LoVo (cell line): ENCODE measurements at places on chromosomes 7 and 10.

- DNase-seq: peak; percentile 56
Observed at GRCh38 chr7:149690688-149691446, 82.5 kb downstream of the ZNF467 start.

DNA sequence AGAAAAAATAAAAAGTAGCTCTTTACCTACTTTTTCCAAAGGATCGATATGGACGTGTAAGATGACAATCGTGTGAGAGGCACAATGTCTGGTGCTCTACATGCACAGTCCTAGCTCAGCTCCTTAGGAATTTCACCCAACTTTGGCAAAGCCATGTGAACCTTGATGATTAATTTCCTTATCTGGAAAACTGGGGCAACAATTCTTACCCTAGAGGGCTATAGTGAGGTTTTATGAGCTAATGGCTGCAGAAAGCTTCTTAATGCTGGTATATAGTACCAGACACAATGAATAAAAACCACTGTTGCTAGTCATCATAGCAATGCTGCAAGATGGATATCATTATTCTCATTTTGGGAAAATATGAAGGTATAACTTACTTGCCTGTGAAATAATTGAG lies 202.7 kb downstream of the PARD3 start:
- no peak for DNase-seq

DNA sequence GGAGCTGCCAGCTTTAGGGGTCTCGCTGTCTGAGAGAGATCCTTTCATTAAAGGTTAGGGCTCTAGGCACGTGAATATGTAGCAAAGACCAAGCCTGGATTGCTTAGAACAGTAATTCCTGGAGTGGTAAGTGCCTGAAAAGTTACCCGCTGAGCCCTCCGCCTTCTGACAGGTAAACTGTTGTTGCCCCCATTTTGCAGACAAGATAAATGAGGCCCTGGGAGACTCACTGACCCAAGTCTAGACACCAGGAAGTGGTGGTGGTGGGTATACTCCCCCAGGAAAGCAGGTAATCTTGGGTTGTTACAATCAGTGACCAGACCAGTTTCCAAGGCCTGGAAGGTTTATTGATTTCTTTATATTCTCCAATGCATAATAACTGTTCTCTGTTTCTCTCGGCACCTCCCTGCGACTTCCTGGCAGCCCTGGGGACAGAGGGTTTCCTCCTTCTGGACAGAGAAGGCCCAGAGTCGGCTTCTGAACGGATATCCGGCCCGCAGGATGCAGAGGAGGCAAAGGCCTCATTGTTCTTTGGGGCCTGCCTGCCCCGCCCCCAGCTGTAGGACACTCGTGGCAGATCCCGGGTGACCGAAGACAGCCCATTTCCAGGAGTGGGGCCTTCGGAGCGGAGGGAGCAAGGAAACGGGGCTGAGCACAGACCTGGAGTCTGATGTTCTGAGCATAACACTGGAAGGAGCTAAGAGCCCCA lies 1.3 kb upstream of the GRK5 start:
- peak; percentile 23 for DNase-seq

DNA sequence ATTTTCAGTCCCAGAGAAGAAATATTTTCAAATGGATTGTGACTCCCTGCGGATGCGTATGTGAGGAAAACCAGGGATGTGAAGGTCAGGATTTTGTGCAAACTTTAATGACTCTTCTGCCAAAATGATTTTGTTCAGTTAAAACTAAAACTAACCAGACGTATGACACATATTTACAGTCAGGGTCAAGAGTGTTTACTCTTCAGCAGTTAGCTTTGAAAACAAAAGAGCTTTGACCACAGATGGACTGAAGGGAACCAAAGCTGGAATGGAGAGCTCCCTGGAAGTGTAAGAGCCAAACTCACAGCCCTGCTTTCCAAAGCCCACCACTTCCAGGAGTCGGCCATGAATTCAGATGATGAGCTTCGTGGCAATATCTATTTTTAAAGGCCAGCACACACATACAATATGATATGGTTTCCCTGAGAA lies 15.5 kb downstream of the SVIL start:
- no peak for DNase-seq

DNA sequence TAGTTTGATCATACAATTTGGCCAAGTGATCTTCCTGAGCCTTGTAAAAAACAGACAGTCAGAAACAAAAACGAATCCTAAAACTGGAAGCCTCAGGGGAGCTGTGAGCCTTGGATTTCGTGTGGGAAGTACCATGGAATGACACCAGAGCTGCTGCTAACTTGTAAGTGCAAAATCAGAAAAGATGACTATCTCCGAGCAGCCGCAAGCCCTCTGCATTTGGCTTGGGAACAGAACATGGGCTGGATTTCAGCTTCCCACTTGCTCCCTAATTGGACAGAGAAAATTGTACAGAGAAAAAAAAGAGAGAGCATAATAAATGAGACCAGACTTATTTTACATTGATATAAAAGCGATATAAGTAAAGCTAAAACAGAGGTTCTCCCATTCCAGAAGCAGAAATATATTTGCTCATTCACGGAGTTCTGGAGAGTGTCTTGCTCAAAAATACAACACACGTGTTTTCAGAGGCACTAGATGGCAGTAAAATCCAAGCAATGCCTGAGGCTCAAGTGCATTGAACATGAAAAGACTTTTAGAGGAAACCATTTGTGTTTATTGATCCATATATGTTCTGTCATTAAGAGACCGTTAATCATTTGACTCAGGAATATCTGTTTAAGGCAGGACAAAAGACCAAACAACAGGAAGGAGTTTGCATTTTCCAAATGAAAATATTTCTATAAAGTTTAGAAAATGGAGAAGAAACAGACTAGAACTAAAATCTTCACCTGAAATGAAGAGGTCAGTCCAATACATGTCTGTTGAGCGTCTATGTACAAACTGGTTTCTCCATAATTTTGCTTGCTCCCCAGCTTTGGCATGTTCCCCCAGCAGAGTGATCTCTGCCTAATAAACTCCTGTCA lies 78.3 kb upstream of the SLC26A5 start:
- peak; percentile 37 for DNase-seq

DNA sequence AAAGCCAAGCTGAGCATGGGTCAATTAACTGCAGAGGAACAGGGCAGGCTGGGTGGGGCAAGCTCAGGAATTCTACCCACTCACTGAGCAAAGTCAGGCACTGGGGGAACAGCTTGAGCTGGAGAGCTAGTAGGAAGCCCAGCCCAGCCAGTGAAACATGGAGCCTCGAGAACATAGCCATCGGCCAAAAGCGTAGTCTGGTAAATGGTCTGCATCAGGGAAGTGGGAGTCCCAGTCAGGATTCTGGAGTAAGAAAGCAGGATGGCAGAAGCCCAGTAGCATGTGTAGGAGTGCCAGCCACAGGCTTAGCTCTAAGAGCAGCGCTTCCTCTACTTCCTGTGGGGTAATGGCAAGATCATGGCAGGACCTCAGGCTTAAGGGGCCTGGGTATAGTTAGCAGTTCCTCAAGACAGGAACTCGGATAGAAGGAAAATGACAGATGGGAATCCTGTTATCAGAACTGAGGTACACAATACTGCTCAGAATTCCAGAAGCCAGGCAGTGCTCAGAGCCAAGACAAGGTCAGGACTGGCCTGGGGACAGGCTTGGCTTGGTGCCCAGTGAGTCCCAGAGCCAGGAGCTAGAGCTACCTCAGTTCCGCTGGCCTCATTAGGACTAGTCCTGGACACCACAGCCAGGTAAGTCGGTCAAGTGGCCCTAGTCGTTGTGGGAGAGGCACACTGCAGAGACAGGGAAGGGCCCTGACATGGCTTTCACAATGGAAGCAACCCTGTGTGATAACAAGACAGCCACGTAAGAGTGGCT lies 65.4 kb upstream of the MXI1 start:
- no peak for DNase-seq

GRCh38 chr10:7100032-7100702 lies 310.7 kb downstream of the SFMBT2 start:
- no peak for DNase-seq

DNA sequence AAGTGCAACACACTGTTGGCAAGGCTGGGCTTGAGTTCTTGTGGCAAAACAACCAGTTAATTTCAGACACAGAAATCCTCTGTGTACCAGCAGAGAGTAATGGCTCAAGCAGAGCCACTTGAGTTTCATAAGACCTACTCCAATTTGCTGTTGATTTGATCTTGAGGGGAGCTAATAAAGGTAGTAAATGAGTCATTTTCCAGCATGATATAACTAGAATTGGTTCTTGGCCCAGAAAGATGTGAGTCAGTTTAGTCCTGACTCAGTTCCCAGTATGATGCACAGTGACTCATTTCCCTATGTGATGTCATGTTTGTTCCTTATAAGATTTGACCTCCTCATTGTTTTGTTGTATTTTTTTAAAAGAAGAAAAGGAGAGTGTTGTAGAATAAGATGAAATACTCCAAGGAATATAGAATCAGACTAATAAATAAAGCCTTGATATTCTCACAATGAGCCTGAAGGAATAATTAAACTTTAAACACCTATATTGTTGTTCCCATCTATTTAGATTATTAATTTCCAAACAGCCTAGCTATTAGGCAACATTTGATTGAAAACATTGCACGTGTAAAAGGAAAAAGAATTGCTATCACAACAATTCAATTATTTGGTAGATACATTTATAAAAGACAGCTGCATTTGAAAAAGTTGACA lies 186.2 kb downstream of the REEP3 start:
- peak; percentile 95 for DNase-seq

DNA sequence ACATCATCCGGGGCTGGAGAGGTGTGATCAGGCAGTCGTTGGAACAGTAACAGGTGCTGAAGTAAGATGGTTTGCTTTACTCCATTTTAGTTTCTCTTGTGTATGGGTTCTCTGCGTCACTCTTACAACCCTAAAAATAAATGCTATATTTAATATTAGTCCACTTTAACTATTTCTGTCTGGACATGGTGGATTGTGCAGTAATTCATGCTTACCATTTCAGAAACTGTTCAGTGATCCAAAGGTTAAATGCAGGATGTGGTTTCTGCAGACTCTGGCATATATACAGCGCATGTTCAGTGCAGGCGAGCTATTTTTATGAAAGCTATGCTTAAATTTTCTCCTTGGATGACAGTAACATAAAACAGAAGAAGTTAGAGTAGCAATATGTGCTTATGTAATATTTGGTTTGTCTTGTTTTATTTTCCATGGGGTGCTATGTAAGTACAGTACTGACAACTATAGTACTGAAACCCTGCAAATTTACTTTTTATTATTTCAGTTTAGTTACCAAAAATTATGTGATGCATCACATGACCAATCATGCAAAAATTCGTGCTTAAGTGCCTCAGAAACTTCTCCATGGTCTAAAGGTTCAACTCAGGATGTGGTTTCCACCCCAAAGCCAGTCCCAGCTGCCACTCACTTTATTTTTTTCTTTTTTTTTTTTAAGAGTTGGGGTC lies 46.6 kb upstream of the GRID1 start:
- DNase-seq: no peak

- no peak for DNase-seq
Observed at GRCh38 chr10:117631276-117632145, 89.0 kb downstream of the EMX2 start.

- DNase-seq: no peak
Observed at GRCh38 chr10:122417667-122418066, 36.8 kb upstream of the ARMS2 start.

- no peak for DNase-seq
Observed at GRCh38 chr7:42236266-42236975, 588 bp downstream of the GLI3 start.

DNA sequence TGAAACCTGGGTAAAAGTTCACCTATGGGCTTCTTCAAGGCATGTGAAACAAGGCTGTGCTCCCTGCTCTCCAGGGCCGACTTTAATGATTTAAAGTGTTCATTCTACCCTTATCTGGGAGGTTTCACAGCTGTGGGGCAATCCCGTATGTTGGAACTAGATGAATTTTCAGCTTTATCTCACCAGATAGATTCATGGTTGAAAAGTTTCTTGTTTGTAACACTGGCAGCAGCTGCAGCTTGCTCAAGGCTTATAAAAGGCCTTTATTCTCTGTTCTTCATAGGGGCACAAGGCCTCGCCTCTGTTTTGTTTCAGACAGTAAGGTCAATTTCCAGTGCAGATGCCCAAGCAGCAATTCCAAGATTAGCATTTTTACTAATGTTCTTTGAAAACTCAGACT lies 70.4 kb upstream of the DNAJB12 start:
- no peak for DNase-seq

DNA sequence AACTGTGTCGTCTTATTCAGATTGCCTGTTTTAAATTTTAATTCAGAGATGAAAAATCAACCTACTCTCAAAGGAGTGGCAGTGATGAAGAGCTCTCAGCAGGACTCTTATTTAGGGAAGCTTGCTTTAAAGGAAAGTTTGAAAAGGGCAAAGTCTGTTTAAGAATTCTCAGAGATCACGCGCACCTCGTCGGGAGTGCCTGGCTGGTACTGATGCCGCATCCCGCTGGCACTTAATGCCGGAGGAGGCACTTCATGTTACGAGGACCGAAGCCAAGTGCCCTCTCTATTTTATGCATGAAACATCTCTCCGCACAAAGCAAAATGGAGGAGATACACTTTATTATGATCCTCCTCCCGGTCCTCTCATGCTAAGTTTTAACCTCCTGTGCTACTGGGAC lies 71.1 kb upstream of the INSYN2A start:
- DNase-seq: no peak

DNA sequence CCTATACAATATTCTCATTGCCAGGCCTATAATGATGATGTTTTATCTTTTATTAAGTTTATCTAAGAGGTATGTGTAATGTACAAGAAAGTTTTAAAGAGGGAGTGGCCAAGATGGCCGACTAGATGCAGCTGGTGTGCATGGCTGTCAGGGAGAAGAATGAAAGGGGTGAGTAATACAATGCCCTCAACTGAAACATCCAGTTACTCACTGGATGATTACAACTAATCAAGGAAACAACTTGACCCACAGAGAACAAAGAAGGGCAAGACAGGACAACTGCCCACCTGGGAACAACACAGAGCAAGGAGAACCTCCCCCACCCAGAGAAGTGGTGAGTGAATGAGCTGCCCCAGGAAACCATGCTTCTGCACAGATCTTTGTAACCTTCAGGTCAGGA lies 880.0 kb upstream of the LRRTM3 start:
- DNase-seq: no peak

DNA sequence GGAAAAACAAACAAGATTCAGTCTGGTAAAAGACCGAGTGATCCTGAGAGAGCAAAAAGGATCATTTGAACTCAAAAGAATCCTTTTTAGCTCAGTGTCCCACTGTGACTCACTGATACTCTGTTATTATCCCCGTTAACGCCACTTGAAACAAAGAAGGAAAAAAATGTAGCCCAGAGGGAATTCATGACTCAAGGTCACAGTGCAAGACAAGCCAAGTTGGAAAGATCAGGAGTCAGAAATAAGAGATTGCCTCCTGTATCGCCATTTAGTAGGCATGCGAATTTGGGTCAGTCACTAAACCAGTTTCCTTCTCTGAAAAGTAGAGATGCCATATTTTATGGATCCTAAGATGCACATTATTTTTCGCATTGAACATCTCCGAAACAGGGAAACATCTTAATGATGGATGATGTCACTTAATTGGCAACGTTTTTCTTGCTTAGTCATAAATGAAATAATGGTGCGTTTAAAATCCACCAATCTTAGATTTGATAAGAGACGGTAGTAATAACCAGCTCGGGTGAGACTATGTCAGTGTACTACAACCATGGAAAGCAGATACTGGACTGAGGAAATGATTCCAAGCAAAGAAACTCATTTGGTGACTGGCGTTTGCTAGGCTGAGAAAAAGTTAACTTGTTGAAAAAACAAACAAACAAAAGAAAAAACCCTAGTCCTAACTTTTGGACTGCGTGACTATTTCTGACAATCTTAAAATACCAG lies 502.0 kb upstream of the CELF2 start:
- DNase-seq: no peak

- DNase-seq: no peak
Observed at GRCh38 chr10:34292194-34292565, 522.9 kb downstream of the PARD3 start.
